Hypothalamus (tissue), 51 donors: ENCODE measurements at places on chromosomes 13 and 19.

DNA sequence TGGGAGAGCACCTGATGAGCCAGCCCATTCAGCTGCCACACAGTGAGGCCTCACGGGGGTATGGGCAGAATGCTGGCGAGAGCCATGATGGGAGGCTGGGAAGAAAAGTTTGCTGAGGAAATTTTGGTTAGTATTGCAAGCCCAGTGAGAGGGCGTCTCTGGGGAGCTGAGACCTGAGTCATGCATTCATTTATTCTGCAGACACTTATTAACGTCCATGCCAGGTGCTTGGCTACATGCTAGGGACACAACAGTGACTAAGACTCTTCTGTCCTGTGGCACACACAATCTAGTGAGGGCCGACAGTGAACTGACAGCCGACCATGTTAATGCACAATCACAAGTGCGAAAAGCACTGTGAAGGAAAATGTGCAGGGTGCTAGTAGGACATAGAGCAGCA, 27.2 kb downstream of the WDR62 start:
- no peak for DNase-seq

DNA sequence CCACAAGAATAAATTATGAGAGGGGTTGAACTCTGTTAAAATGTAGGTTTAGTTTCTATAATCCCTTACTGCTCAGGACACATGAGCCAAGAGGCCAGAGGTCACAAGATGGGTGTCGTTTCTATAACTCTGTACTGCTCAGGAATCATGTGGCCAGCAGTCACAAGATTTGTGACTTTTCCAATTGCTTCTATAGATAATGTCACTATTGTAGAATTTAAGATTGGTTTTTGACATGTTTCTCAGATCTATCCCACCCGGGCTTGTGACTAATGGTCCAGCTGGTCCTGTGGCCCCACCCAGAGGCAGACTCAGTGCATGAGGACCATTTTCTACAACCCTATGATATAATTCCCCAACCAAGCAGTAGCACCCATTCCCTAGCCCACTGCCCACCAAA, 662.0 kb upstream of the KLF12 start:
- DNase-seq = no peak

GRCh38 chr13:113663934-113664333, 3.1 kb upstream of the GRK1 start:
- no peak for DNase-seq

GRCh38 chr13:65653613-65654012, 1576.5 kb downstream of the PCDH9 start:
- no peak for DNase-seq

DNA sequence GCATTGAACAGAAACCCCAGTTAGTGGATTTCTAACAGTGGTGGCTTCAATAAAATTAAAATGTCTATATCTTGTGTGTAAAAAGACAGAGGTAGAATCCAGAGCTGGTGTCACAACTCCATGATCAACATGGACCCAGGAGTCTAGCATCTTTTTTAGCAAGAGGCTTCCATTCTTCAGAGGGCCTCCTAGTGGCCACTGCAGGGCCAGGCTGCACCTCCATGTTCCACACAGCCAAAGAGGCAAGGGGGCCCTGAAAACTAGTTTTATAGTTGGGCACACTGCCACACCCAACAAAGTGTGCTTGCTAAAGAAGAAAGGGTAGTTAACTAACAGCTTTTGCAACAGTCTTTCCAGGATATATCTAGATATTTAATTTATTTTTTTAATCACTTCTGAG, 12.9 kb downstream of the N4BP2L1 start:
- DNase-seq = no peak

GRCh38 chr19:33463199-33463598, 58.4 kb downstream of the PEPD start:
- DNase-seq = no peak

DNA sequence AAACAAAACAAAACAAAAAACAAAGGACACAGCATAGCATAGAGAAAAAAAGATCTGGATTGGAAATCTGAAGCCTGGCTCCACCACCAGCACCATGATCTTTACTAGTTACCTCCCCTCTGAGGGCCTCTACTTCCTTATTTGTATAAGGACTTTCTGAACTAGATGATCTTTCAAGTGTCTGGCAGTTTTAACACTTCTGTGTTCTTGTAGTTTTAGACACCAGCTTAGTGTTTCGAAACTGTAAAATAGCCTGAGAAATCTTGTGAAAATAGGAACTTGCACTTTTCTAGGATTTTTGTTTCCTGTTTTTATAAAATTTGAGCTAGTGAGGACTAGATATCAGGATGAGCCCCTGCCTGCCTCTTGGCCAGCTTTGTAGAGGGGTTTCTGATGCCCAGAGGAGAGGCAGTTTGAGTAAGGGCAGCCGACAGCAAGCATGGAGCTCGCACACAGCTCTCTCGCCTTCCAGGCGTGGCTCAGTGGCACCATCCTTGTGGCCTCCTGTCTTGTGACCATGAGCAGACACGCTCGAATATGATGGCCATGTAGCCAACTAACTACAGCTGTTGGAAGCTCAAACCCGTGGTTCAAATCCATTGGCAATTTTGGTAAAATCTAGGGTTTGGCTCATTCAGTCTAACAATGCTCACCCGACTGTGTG, 319.0 kb downstream of the KCNRG start:
- no peak for DNase-seq

DNA sequence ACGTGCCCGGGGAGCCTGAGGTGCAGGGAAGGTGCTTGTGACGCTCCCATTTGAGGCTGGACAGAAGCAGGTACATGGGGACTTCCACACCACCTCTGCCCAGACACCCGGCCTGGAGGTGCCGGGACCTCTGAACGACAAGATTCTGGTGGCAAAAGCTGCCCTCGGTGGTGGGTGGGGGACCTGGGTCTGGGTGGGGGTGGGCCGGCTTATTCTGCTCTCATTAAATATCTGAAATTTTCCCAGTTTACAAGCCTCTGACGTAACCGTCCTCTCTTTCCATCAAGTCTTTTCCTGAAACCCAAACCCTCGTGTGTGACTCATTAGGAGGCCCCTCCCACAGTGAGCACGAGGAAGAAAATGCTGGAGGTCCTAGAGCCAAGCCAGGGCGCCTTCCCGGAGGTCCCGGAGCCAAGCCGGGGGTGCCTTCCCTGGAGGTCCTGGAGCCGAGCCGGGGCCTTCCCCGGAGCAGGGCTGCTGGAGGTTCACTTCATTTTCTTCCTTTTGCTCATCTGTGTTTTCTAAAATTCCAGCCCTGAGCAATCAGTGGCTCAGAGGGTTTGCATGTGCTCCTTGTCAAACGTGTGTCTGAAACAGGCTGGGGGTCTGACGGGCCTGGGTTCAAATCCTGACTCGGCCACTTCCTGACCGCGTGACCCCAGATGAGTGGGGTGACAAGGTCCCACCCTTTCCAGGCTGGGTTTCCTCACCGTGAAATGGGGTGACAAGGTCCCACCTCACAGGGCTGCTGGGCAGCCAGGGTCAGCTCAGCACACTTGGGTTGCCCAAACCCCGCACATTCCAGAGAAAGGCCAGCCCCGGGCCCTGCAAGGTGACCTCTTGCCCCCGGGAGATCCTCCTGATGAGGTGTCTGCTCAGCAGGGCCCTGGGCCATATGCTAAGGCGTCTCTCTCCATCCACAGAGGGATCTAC, 10.0 kb downstream of the CFD start:
- no peak for DNase-seq

- DNase-seq = no peak
These were observed 235.4 kb downstream of the DNAJC15 start for GRCh38 chr13:43258771-43259170.

DNA sequence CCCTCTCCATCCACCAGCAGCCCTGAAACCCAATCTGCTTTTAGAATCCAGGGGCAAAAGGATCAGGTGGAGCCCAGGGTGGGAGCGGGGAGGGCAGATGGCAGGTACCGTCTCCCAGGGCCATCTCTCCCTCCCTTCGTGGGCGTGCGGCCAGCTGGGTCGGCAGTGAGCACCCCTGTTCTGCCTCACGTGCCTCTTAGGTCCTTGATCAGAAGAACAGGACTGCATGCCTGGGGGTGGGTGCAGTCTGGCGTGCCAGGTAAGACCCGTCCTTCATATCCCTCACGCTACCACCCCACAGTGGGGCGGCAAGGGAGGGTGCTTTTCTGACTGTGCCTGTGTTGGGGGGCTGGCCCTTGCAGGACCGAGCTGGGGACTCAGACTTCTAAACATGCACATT, 2.0 kb downstream of the SLC8A2 start:
- no peak for DNase-seq

GRCh38 chr13:74573654-74574053, 439.4 kb upstream of the KLF12 start:
- DNase-seq = no peak

DNA sequence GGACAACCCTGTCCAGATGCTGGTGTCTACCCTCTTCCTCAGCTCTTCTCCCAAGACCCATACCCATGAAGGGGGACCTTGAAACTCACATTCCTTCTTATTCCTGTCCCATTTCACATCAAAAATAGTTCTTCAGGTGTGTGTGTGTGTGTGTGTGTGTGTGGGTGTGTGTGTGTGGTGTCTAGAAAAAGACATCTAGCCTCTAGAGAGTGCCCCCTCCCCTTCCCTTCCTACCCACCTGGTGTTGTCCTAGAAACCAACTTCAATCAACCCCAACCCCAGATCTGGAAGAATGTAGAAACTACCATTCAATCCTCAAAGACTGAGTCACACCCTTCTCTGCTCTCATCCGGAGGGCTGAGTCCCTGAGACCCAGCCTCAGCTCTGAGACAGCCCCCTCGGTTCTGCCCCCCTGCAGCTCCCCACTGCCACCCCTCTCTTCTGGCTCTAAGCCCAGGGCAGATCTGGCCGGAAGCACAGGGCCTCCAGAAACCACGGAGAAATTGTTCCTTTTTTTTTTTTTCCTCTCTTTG, 3.5 kb downstream of the KCNN4 start:
- DNase-seq = no peak

- no peak for DNase-seq
These were observed 152.5 kb upstream of the MAB21L1 start for GRCh38 chr13:35629026-35629425.

GRCh38 chr13:70080012-70080411, 27.6 kb upstream of the ATXN8OS start:
- DNase-seq = no peak

GRCh38 chr13:25762281-25762680, 289.5 kb downstream of the SHISA2 start:
- DNase-seq = no peak

GRCh38 chr13:42477596-42478190, 96.3 kb upstream of the TNFSF11 start:
- peak; percentile 2 for DNase-seq

- no peak for DNase-seq
These were observed 21.3 kb downstream of the PAK4 start for GRCh38 chr19:39146686-39147450.

DNA sequence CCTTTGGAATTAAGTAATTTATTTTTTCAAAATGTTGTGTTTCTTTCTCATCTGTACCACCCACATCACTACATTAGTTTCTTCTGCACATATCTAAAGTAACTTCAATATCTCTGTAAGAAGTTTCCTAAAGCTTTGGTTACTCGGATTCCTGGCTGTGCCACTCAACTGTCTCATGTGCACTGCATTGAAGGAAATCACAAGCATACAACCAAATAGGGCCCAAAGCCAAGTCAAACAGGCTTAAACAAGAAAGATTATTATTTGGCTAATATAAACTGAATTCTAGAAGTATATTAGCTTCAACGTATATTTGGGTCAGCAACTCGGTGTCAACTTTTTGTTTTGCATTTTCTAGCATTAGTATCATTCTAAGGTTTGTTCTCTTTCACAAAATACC, 1647.6 kb upstream of the SPRY2 start:
- no peak for DNase-seq

- DNase-seq = no peak
These were observed 43.0 kb downstream of the CACNA1A start for GRCh38 chr19:13463296-13463695.

- DNase-seq = no peak
These were observed 228.5 kb downstream of the ZIC5 start for GRCh38 chr13:99743094-99743493.

DNA sequence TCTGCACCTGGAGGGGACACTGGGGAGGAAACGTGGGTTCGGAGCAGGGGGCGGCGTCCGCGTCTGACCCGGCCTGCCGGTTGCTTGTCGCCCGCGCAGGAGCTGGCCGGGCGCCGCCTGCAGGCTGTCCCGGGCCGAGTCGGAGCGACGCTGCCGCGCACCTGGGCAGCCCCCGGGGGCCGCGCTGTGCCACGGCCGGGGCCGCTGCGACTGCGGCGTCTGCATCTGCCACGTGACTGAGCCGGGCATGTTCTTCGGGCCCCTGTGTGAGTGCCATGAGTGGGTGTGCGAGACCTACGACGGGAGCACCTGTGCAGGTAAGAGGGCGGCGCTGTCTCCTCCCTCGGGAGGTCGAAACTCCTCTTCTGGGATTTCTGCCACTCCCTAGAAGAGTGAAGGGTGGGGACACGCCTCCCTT, 1.3 kb downstream of the ITGBL1 start:
- DNase-seq = no peak

DNA sequence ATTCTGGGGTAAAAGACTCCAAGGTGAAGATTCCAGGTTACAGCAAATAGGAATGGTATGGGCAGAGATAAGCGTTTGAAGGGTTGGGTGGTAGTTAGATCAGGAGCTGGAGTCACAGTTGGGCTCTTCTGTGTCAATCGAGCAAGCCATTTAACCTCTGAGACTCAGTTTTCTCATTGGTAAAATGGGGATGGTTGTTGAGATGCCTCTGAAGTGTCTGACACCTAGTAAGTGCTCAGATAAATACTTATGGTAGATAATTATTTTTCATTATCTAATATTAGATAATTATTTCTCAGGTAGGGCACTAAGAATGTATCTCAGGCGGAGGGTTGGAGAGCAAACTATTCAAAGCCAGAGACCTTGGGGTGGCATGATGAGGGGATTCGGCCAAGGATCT, 7.8 kb downstream of the LTBP4 start:
- no peak for DNase-seq

- no peak for DNase-seq
These were observed 7.8 kb downstream of the CPB2 start for GRCh38 chr13:46097015-46097414.

GRCh38 chr19:33616857-33617256, 4.9 kb upstream of the CHST8 start:
- no peak for DNase-seq

DNA sequence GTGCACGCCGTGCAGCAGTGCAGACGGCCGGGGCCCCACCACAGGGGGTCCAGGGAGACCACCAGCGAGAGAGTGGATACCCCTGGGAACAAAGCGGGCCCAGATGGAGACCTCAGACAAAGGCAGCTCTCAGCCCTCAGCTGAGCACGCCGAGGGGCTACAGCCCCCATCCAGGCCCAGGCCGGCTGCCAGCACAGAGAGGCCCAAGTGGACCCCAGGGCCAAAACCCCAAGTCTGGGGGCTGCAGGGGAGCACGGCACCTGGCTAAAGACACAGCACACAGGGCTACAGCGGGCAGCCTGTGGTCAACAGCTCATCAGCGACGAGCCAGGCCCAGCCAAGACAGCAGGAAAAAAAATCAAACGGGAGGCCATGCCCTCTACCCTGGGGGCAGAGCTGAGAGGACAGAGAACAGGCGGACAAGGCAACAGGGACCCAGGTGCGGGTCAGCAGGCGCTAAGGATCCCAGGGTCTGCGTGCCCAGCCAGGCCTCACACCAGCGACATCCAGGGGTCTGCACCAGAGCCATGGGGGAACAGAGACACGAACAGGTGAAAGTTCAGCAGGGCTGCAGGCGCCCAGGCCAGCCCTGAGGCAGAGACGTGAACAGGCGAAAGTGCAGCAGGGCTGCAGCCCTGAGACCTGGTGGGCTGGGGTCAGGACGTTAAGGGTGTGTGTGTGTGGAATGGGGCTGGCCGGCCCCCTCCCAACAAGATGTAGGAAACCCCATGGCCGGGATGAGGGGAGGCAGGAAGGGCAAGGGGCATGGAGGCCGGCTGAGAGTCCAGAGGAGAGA, 34.3 kb downstream of the RASA3 start:
- DNase-seq = no peak
